Naive thymus-derived CD4-positive, alpha-beta T cell (primary cell): ENCODE measurements at places on chromosomes 5 and 9.

DNA sequence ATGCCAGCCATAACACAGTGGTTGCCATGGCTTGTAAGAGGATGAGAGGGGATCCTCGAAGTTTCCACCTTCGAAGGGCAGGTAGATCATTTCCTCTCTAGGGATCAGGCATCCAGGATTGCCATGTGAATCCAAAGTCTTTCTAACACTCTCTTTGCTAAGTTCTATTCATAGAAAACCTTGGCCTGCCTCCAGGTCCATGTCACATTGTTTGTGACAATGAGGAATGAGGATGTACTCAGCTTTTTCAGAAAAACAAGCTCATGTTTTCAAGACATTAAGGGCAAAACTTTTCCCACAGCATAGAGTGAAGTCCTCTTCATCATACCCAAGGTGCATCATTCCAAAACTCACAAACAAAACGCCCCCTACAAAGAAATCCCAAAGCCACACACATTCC, 19.6 kb downstream of the ESM1 start:
- no peak for DNase-seq

GRCh38 chr5:103573411-103573810, 10.8 kb upstream of the NUDT12 start:
- no peak for DNase-seq

GRCh38 chr5:2204366-2205184, 321.9 kb upstream of the IRX4 start:
- DNase-seq, result no peak

- no peak for DNase-seq
Measured at GRCh38 chr5:141508798-141509611, 20.1 kb downstream of the PCDHGC5 start.

DNA sequence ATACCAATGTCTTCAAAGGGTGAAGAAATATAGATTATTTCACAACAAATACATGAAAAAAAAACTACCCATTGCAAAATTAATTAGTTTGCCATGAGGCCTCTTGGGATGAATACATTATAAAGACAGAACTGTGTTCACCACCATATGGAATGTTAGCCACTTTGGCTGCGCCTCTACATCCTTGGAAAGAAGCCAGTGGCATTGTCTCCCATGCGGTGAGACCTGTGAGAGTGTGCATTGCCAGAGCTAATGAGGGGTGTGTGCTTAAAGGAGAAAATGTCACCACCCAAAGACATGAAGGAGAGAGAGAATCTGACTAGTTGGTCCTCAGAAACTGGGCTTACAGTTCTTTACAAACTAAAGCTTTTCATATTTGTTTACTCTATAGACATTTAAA, 110.6 kb downstream of the PLPPR1 start:
- no peak for DNase-seq

DNA sequence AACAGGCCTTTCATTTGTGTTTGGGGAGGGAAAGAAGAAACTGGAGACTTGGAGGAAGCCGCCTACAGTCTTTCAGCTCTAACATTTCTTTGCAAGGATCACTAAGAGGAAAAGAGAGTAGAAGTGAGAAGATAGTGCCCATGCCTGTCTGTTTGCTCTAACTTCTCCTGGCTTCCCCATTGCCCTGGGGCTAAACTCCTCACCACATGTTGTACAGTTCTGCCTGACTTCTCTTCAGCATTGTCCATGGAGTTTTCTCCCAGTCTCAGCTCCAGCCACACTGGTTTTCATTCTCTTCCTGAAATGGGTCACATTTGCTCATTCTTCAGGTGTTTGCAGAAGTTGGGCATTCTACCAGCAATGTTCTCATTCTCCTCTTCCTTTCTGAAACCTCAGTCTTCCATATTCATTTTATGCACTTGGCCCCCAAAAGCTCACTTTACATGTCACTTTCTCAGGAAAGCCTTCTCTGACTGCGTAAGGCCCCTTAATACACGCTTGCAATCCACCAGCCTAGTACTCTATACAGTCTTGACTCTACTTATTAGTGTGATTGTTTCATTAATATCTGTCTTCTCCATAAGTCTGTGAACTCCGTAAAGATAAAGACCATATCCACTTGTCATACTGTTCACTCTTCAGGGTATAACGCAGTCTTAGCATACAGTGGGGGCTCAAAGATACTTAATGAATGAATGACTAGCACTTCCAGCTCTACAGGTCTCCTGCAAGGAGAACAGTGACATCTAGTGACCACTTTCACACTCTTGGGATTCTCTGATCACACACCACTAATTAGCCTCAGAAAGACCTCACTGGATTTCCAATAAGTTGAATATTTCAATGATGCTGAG, 40.2 kb upstream of the TRIM32 start:
- no peak for DNase-seq

- no peak for DNase-seq
Measured at GRCh38 chr5:133457439-133458355, 154.6 kb downstream of the FSTL4 start.

- DNase-seq, result no peak
Measured at GRCh38 chr5:155260798-155261197, 247.2 kb downstream of the KIF4B start.

- DNase-seq, result no peak
Measured at GRCh38 chr5:96763026-96763425, 44.7 kb downstream of the ERAP1 start.

DNA sequence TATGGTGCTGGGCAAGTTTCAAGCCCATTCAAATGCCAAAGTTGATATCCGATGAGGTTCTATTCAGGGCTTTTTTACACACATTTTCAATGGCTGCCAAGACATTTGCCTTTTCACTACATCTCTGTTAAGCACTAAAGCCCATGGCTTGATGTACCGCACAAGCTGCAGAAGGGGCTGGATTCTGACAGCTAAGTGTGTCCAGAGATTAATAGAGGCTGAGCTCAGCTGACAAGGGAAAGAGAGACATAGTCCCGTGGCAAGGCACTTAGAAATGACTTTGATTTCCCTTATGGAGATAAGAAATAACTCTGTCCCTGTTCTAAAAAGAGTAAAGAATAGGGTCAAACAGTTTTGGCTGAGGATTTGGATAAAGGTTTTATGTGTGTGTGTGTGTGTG, 198.6 kb downstream of the DMRT2 start:
- DNase-seq, result no peak

- no peak for DNase-seq
Measured at GRCh38 chr5:87242242-87242641, 25.4 kb upstream of the RASA1 start.

DNA sequence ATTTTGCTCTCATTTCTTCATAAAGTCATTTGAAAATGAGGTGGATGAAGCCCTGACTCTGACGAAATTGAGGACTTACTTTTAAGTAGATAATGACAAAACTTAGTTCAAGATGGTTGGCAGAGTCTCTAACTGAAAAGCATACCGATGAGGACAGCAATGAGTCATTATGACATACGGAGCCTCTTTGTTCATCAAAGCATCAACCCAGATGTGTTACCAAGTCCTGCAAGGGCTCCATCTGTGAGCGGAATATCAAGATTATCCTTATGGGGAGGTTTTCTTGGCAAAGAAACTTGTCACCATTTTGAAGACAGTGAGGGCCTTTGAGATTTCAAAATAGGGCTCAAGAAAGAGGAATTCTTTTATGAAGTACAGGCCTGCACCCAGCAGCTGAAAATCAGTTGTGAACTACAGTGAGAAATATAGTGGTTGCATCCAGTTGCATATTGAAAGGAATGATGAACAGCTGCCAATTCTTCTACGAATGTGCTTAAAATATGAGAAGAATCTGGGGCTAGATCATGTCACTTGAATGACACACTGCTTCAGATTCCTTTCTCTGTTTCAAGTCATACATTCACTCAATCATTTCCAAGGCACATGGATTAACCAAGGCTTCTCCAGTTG, 86.6 kb upstream of the SLC24A2 start:
- no peak for DNase-seq

DNA sequence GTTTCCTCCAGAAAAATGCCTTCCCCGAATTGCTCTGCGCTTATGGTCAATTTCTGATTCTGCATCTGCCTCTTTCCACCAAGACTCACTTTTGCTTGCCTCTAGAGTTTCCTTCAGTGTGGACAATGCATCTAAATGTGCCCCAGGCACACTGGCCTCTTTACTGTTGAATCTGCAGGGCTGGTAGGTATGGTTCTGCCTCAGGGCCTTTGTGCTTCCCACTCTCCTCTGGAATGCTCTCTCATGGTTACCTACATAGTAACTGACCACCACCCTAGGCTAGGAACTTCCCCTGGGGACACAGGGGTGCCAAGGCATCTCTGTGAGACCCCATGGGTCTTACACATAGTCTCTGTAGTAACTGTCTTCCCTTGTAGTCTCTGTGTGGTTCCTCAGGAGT, 1258.6 kb downstream of the CDH12 start:
- DNase-seq, result no peak
